Brain microvascular endothelial cell (primary cell): ENCODE measurements at places on chromosomes 3 and 15.

DNA sequence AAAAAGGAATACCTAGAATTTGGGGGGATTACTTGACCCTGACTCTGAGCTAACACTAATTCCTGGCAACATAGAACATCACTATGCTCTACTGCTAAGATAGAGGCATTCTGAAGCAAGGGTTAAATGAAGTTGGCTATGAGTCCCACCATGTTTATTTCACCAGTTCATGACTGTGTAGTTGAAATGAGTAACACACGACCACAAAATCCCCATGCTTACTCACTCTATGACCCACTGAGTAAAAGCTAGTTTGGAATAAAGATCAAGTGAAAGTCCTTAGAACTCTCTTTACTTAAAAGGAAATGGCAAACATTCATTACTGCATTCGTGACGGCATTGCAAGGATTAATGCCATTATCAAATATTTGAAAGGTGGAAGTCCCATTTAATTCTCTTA lies 47.4 kb downstream of the MRPL46 start:
- no peak for DNase-seq

DNA sequence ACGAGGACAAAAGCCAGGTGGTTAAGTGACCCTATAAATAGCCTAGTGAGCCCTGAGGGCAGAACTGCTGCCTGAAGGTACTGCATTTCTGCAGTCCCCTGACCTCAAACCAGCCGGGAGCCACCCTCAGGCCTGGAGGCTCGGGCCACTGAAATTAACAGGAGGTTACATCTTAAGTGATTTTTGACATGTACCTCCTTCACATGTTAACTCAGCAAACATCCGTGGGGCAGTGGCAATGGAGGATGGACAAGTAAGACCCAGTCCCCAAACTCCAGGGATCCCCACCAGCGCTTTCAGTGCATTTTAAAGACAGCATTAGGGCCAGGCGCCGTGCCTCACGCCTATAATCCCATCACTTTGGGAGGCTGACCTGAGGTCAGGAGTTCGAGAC lies 26.2 kb downstream of the PSTPIP1 start:
- DNase-seq: no peak

DNA sequence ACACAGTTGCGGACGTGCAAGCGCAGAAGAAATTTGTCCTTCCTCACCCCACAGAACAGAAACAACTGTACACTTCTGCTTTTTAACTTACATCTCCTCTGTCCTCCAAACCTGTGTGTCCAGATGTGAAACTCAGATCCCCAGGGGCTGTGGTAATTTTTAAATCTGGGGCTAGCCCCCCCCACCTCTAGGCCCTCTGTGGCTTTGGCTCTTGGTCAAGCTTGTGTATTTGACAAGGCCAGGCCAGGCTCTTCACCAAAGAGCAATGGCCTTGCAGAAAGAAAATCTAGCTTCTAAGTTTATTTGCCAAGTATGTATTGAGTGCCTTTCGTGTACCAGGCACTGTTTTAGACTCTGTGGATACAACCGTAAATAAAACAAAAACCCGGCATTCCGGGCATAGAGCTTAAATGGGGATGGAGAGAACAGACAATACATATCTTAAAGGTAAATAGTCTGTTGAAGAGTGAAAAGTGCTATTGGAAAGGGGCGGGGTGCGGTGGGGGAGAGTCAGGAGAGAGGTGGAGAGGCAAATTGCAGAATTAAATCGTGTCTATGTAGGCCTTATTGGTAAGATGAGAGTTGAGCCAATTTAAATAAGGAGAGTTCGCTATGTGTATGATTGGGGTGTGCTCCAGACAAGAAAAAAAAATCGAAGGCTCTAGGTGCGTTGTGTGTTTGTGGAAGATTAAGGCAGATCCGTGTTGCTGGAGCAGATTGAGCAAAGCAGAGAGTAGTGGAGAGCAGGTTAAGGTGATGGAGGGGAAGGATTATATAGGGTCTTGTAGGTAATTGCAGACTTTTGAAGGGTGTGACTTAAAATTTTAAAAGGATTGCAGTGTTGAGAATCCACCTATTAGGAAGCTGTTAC lies 781 bp upstream of the DPH6 start:
- no peak for DNase-seq

DNA sequence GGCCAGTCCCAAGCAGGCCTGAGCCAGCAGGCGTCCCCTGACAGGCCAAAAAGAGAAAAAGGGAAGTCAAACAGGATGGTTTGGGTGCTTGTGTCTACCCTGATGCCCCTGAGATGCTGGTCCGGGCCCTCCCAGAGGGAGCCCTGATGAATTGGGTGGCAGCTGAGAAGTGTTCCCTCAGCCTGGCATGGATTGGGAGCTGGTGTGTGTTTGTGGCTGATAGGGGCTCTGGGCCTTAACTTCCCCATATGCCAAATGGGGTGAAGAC lies 1.4 kb downstream of the FBLN2 start:
- DNase-seq: no peak

GRCh38 chr3:56468184-56469106 lies at the start of gene ERC2:
Gene ERC2, minus strand, starts transcription at chr3:56468467.
- DNase-seq: no peak

GRCh38 chr3:72997421-72997961 lies 880 bp downstream of the PPP4R2 start:
- DNase-seq: peak; percentile 49

- DNase-seq: no peak
Measured at GRCh38 chr3:188700501-188700900, 471.3 kb upstream of the TPRG1 start.

DNA sequence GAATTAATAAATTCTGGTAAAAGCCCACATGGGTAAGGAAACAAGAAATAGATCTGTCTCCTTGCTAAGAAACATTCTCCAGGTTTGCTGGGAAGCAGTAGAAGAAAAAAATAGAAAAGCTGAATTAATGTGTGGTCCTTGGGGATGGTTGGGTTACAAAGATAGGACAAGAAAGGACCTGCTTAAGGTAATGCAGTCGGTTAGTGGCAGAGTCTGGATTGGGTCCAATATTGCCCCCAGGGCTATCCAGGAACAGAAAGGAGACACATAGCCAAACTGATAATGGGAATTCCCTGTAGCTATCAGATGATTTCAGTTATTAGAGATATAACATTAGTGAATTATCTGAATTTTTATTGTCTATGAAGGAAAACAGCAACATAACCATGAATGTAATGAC lies 584.3 kb downstream of the ROBO1 start:
- DNase-seq: no peak

GRCh38 chr3:130789782-130790322 lies 43.2 kb upstream of the PIK3R4 start:
- no peak for DNase-seq

DNA sequence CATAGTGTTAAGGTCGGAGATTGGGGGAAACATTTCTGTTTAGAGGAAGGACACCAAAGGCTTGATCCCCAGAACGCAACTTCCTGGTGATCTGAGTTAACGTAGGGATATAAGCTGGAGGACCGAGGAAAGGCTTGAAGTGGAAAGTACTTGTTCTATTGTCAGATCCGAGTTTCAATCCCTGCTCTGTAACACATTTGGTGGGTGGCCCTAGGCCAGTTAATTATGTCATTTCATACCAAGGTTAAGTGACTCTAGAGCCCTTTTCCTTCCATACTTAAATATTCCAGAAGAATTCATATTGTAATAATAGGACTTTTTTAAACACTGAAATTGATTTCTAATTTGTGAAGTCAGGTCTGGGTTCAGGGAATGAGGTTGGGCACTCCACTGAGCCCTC lies 80.9 kb downstream of the RPLP1 start:
- no peak for DNase-seq

- DNase-seq: no peak
Measured at GRCh38 chr15:60544581-60545264, 65.8 kb upstream of the ICE2 start.

GRCh38 chr15:55334997-55335396 lies 16.0 kb downstream of the PIGB start:
- DNase-seq: no peak

DNA sequence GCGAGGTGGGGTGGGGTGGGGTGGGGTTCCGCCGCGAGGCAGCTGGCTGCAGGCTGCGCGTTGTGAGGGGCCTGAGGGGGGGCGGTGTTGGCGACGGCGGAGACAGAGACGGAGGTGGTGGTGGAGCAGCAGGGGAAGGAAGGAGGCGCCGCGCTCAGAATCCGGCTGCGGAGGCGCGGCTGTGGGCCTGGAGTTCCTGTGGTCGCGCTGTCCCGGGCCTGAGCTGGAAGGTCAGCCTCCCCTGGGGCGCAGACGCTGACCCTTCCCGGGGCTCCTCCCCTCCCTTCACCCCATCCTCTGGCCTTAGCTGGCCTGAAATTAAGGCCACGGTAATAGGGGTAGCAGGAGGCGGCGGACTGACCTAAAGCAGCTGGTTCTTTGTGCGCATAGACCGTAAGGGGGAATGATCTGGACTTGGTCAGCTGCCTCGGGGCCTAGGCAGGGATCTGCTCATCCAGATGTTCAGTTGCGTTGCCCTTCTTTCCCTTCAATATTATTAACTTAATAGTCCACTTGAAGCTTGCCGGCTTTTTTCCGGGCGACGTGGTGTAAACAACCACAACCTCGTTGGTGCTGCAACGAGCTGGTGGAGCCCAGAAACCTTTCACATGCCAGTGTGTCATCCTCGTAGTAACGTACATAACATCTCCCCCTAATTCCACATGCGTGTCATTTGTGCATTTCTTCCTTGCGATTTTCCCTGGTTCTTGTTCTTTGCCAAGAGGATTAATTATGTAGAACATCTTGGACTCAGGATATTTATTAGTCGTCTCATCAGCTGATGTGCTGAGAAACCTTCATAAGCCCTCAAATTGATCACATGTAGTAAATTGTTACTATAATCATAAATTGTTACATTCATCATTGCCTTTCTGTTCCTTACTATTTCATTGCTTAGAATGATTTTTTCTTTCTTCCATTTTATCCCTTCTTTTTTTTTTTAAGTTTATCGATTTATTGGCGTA lies 626 bp downstream of the SEC62 start:
- peak; percentile 26 for DNase-seq

- no peak for DNase-seq
Measured at GRCh38 chr15:49062900-49063299, 16.7 kb upstream of the SECISBP2L start.

- peak; percentile 17 for DNase-seq
Measured at GRCh38 chr3:61381745-61382392, 130.6 kb upstream of the FHIT start.

GRCh38 chr15:31457631-31458526 lies 131.2 kb downstream of the KLF13 start:
- DNase-seq: peak; percentile 85

DNA sequence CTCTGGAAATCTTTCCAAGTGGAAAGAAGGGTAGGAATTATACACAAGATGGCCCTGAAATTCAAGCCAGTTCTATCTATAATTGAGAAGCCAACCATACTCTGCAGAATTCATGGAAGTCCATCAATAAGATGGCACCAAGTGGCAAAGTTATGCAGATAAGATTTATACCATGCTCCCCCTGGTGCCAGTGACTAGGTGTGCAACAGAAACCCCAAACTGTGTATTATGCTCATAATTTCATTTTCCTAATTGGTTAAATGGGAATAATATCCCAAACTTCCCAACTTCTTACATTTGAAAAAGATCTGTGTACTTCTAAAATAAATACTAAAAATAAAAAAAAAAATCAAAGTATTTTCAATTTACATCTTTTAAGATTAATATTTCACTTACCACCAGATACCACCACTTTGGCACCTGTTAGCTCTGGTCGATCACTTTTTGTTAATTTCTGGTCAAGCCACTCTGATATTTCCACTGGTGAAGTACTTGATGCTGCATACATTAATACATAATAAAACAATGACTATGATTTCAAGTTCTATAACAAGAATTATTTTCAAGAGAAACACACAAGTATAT lies 25.9 kb downstream of the ETFA start:
- peak; percentile 4 for DNase-seq

DNA sequence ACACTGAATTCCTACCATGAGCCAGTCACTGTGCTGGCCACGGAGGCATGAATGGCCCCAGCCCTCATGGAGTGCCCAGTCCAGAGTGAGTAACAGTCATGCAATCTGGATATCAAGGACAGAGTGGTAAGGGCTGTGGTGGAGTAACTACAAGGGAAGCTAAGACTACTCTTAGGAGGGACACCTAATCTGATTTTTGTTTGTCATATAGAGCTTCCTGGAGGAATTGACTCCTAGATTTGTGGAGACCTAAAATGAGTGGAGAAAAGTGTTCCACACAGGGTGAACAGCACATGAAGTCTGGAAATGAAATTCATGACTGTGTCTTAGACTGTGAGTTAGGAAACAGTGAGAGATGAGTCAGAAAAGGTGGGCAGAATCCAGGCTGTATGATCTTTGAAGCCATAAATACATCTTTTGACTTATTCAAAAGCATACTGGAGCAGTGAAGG lies 219.9 kb downstream of the NFKBIZ start:
- DNase-seq: peak; percentile 61

GRCh38 chr15:60353245-60353920 lies 44.4 kb downstream of the ANXA2 start:
- no peak for DNase-seq

DNA sequence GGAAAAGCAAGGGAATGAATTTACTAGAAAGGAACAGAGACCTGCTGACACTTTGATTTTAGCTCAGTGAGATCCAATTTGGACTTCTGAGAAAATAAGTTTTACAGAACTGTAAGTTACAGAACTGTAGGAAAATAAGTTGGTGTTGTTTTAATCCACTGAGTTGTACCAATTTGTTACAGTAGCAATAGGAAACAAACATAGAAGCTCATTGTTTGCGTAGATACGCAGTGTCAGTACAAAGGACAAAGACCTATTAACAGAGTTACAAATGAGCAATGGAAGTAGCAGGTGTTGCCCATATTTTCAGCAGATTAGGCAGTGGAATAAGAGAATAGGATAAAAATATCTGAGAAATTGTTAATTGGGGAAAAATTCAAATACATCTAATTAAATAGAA lies 385.8 kb upstream of the CNTN6 start:
- no peak for DNase-seq

DNA sequence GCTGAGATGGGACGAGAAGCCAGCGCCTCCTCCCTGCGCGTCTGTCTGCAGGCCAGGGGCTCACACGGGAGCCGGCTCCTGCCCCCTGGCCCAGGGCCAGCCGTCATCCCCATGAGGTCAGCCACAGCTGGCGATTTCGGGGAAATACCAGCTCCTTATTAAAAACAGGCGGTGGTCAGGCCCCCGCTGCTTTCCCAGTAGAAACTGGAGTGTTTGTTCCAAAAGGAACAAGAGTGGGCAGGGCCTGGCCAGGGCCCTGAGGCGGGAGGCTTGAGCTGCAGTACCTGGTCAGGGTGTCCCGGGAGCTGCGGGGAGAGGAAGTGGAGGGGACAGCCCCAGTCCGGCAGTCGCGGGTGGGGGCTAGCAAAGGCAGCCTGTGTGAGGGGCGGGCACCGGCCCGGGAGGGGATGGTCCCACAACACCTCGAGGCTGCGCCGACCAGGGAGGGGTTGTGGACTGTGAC lies 17.8 kb downstream of the MYL3 start:
- peak; percentile 47 for DNase-seq

- DNase-seq: no peak
Measured at GRCh38 chr15:100944986-100945385, 25.8 kb downstream of the LRRK1 start.

- peak; percentile 91 for DNase-seq
Measured at GRCh38 chr3:139534455-139534812, 5.1 kb downstream of the RBP1 start.

DNA sequence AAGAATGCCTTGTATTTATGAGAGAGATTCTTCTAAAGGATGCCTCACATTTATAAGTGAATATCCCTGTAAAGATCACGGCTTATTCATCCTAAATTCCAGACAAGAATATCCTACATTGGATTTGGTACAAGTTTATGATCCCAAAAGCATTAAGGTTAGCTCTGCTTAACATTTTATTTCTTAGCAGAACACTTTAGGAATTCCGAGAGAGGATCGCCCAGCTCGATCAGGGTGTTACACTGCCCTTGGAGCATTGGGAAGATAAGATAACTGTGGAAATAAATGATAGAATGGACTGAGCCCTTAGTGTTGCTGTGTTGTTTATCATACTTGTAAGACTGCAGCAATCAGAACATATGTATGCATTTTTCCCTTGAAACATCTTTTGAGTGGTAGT lies 223.0 kb upstream of the CDIN1 start:
- no peak for DNase-seq
